HFFc6 (cell line): ENCODE measurements at places on chromosomes 13 and 19. TPM values are rescaled to one million over a fixed set of nuclear protein-coding genes. Genes with fewer than 3 reads are reported as not detected.

The IGFL1 gene
- not detected in 3 replicates for total RNA-seq

The ZNF829 gene
- 2.9 and 3.3 TPM in 2 replicates for total RNA-seq

DNA sequence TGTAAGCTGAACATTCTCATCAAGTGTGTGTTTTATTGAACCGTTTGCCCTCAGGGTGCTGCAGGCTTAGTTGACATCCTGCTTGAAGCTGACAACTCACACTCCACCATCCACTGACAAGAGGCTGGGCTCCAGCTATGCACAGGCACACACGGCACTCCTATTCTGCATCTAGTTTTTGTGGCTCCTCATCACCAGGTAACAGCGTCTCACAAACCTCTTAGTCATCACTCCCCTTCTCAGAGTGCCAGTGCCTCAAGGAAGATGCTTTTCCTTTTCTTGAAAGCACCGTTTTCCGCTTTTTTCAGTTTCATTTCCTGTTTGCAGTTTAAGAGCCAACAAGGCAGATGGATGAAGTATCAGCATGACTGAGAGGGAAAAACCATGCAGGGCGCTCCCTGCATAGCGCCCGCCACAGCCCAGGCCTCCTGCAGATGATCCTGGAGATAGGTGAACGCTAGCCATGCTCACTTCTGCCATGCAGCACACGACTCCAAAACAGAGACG is 491.2 kb downstream of the COG6 start:
- no peak for DNase-seq

GRCh38 chr13:27921421-27921960 is 1.7 kb downstream of the PDX1 start:
- DNase-seq, result no peak

GRCh38 chr13:27381601-27382000 is 42.8 kb upstream of the GTF3A start:
- no peak for DNase-seq

- peak; percentile 74 for DNase-seq
Observed at GRCh38 chr13:32310134-32310706, 4.9 kb downstream of the ZAR1L start.

DNA sequence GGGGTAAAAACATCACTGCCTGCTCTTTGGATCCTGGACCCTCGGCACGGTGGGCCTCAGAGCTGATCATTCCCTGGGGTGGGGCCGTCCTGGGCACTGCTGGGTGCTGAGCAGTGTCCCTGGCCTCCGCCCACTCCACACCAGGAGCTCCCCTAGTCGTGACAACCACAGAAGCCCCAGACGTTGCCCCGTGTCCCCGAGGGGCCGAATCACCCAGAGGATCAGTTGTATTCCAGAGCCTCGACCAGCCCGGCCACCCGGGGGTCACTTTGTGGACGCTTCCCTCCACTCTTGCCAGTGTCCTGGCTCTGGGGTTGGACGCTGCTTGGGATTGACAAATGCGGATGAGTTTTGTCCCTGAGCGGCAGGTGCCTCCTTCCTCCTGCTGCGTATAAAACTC is 10.2 kb downstream of the C2CD4C start:
- no peak for DNase-seq

- DNase-seq, result no peak
Observed at GRCh38 chr13:85461621-85462020, 337.6 kb downstream of the SLITRK6 start.

DNA sequence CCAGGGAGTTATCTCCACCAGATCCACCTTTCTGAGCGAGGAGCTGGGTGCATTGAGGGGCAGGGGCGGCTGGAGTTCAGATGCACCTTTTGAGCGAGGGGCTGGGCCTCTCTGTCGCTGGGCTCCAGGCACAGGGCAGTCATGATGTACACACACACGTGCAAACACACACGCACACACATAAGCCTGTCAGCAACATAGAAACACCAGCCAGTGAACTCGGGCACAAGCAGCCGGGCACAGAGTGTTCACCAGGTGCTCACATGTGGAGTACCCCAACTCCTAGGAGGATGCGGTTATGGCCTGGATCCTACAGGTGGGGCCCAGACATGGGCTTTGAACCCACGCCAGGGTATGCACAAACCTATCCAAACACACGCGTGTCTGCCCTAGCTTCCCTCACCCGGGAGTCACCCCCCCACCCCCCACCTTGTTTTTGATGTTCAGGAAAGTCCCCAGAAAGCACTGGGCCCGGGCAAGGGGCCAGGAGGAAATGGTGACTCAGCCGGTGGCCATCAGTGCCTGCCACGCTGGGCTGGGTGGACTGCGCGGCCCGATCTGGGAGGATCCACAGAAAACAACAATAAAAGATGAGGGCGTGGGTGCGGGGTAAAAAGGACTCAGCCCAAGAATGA is 13.3 kb downstream of the ARRDC2 start:
- peak; percentile 77 for DNase-seq
